ENCODE measurements at places on chromosomes 11 and 22.

- DNase-seq = no peak
Observed at GRCh38 chr11:21930408-21930807, 262.5 kb upstream of the ANO5 start.

GRCh38 chr11:69058511-69059270 lies 10.0 kb downstream of the TPCN2 start:
- DNase-seq = no peak

DNA sequence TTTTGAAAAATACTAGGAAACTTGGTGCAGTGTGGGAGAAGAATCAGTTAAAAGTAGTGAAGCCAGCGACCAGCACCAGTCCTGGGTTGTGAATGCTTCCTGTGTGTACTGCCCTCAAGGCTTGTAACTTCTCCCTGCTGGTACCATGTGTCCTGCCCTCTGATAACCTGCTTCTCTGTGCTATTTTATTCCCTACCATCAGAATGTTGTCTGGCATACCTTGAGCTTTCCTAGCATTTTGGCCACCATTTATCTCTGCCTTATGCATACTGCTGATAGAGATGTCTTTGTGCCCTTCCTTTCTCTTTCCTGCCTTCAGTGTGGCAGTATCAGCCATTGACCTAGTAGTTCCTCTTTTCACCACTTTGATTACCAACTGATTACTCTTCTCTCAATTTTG lies 2.0 kb downstream of the GTF2H1 start:
- no peak for DNase-seq

DNA sequence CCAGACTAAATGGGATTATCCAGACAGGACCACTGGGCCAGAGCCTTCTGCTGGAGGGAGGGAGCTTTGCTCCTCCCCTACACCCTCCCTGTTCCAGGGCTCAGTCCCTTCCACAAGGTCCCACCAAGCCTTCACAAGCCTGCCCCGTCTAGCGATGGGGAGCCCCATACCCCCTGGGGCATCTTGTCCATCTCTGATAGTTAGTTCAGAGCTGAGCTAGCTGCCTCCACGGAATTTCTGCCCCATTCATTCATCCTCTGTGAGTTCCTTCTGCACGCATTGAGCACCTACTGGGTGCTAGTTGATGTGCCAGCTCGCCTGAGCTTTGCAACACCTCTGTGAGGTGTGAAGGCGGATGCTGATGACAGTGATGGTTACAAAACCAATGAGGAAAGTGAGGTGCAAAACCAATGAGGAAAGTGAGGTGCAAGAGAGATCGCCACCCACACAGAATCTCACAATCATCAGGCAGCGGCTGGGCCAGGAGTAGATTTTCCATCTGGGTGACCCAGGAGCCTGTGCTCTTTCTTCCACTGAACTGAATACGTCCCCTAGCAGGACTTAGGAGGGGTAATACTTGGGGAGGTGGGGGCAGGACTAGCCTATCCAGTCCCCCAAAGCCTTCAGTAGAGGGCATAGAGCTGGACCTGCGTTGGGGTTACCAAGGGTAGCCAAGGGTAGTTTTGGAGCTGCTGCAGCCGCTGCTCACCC lies 21.5 kb upstream of the CBX7 start:
- peak; percentile 29 for DNase-seq

GRCh38 chr11:119406005-119406404 lies 17.0 kb downstream of the THY1 start:
- no peak for DNase-seq

- no peak for DNase-seq
Observed at GRCh38 chr22:27218012-27218920, 560.9 kb downstream of the MIAT start.

DNA sequence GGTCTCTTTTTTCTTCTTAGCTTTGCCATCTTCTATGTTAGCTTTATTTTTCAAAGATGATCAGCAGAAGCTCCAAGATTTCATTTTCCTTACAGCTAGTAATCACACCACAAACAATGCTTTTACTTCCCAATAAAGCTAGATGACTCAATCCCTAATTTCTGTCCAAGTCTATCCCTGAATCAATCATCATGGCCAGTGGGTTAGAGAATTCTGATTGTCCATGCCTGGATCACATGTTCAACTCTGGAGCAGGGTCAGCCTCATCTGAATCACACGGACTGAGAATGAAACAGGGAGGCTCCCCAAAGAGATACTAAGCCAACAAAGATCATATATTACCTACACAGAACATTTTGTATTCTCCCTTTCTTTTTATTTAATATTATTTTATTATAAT lies 79.6 kb downstream of the BBOX1 start:
- DNase-seq = no peak

DNA sequence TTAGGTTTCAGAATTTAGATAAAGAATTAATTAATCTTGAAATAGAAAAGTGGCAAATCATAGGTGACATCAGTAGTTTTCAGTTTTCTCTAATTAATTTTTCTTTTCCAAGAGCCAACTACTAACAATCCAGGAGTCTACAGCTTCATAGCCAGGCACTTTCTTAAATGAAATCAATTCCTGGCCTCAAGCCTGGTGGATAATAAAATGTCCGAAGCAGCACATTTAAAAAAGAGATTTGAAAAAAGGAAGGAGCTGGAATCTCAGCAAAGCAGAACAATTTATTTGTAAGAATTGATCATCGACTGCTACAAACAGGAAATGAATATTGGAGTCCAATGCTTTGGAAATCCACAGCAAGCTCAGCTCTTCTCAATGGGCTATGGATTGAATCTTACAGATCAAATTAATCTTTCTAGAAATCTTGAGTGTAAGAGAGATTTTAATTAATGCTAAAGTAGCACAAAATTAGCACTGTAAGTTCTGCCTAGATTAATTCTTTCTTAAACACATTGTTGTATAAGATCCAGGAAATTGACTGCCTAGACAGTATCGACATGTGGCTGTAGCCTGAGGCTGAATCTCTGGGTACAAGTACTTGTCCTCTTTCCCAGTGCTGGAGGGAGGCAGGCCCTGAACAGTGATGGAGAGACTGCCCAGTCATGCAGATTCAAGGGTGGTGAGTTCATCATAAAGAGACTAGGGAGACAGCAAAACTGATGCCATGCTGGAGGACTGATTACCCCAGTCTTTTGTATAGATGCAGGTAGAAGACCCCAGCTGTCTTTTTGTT lies 167.8 kb upstream of the POU2AF2 start:
- no peak for DNase-seq

DNA sequence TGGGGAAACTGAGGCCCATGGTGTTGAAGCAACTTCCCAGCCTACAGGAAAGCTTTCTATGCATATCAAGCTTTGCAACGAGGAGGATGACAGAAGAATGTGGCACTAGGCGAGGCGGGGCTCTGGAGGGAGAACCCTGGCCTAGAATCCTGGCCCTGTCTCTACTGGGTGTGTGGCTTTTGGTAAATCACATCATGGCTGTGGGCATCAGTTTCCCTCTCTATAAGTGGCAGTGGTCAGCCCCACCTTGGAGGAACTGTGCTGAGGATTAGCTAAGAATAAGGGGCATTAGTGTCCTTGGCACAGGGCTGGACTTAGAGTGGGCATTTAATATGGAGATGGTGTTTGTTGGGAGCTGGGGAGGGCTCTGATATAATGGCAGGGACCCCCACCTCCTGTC lies 122.6 kb upstream of the CRYBB3 start:
- no peak for DNase-seq

- no peak for DNase-seq
Observed at GRCh38 chr11:61359516-61359915, 2.2 kb downstream of the CYB561A3 start.

GRCh38 chr11:64580412-64580811 lies 10.6 kb upstream of the SLC22A12 start:
- DNase-seq = no peak

GRCh38 chr11:96178887-96179279 lies 164.1 kb downstream of the MAML2 start:
- DNase-seq = no peak

- no peak for DNase-seq
Observed at GRCh38 chr11:41779401-41779960, 320.0 kb upstream of the LRRC4C start.

Measured in activated naive CD4-positive, alpha-beta T cell treated with Interleukin-2 at 50 U/mL for 16 hours (primary cell).